ENCODE measurements at places on chromosomes 16 and 17.

DNA sequence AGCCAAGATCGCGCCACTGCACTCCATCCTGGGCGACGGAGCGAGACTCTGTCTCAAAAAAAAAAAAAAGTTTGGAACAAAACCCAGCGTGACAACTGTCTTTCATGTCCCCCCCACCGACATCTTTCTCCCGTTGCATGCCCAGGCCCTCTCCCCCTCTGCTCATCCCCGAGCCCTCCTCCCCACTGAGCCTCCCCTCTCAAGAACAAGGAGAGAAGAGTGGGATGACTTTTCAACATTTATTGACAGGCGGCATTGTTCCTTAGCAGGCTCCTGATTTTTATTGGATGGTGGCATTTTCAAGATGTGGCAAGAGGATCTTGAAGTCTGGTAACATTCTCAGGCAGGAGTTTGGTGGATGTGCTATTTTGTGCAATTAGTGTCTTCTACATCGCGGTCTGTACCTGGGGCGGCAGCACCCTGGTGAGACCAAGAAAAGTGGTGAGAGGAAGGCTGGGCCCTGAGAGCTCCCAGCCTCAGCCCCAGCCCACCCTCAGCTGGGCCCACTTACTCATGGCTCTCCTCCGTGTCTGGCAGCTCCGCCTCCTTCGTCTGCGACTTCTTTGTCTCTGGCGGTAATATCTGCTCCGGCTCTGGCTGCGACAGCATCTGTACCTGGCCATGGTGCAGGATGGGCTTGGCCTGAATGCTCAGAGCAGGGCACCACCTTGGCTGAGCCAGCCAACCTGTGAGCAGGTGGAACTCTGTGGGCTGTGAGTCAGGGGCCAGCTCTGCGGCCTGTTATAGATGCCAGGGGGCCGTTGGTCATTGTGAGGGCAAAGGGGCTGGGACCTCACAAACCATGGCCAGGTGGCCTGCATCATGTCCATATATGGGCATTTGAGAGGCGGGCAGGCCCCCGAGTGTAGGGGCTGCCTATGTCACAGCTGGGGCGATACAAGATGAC is at the start of gene PRM1:
TSS of gene PRM1 (minus strand) at position 715 of the 907 bp plus-strand sequence. CDS start at position 623, 92 bp downstream.
- no peak for DNase-seq

DNA sequence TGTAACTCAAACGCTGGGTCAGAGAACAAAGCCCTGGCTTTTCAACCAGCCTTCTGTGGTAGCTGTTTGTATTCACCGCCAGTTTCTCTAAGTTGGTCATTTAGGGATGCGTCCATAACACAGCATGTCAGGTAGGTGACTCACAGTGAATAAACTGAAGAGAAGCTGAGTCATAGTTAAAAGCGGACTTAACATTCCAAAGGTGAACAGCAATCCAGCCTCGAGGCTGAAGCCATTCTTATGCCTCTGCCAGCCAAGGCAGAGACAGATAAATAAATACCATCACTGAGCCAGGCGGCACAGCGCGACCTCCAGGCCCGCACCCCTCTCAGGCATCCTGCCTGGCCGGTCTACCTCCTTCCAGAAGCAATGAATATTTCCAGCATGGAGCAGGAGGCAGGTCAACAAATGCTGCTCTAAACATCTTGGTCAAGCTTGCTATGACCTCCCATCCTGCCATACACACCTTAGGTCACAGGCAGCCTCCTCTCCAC is 12.4 kb upstream of the CACNG4 start:
- no peak for DNase-seq

DNA sequence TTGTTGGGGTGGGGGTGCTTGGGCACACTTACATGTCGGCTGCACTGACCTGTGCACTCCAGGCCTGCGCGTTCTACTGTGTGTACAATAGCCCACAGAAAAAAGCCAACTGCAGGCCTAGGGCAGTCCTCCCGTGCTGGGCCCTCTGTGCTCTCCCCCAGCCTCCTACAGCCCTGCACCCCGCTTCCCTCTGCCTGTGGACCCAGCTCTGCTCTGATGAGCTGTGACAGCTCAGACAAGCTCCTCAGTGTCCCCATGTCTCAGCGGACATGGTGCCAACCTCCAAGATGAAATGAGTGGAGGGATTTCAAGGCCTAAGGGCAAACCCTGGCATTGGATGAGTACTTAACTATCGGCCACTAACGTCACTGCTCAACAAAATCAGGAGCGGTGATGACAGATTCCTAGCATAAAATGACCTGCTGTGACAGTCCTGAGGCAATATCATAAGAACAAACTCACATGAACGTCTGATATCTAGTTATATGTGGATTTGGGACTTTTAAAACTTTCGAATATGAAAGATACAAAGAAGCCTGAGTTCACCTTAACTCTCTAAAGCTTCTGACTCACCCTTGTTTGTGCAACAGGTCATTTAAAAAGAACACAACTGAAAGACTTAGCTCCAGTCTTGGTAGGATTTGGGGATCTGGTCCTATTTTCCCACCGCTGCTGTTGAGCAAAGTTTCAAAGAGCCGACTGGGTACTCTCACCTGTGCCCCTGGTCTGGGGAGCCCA is 34.7 kb downstream of the CCDC57 start:
- no peak for DNase-seq

DNA sequence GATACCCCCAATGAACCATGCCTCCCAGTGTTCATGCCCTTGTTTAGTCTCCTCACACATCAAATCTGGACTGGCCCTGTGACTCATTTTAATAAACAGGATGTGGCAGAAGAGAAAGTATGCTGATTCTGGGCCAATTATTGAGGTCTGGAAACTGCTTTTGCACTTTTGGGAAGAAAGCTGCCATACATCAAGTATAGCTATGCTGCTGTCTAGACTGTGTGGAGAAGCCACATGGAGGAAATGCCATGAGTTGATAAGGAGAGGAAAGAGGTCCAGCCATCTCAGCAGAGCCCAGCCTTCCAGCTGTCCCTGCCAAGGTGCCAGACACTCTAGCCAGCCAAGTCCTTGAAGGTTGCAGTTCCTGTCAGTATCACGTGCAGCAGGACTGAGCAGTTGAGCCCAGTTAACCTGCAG is 16.7 kb downstream of the RPRML start:
- no peak for DNase-seq

DNA sequence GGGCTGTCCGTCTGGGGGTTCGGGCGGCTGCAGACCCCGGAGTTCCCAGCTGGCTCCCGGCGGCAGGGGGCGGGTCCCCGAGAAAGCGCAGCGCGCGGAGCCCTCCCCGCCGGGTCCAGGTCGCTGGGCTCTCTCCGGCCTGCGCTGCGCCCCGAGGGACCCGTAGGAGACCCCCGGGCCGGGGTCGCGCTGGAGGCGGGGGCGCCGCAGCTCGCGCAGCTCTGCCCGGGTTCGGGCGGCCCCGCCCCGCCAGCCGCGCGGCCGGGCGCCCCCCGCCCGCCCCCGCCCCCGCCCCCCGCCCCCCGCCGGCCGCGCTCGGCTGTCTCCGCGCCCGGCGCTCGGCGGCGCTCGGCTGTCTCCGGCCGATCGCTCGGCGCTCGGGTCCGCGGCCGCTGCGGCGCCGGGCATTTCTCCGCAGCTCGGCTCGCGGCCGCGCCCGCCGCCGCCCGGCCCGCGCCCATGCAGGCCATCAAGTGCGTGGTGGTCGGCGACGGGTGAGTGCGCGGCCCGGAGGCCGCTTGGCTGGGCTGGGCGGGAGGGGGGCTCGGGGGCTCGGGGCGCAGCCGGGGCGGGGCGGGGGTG is at the start of gene RAC3:
TSS of gene RAC3 (plus strand) at position 376 of the 582 bp plus-strand sequence. CDS start at position 460, 84 bp downstream.
- DNase-seq: no peak

DNA sequence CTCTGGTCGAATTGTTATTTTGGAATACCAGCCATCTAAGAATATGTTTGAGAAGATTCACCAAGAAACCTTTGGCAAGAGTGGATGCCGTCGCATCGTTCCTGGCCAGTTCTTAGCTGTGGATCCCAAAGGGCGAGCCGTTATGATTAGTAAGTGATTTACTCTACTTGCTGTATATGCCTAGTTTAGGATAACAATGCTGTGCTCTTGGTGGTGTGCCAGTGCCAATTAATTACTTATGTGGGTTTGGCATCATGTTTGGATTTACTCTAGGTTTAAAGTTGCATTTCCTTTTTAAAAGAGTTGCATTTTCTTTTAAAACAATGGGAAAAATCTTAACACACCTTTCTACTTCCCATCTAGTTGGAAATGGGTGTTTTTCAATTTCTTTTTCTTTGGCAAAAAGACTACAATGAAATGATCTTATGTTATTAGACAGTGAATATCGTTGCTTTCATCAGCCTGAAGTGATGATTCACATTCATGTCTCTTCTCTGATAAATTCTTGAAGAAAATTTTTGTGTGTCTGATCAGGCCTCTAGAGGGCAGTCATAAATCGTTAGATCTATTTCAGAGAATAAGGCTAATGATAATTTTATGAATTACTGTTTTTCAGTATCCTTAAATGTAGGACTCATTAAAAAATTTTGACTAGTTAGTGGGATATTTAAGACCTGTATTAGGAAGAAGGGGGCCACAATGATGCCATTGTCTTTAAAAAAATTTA is 5.6 kb downstream of the SF3B3 start:
- DNase-seq: no peak

GRCh38 chr16:3791701-3792100 is 74.4 kb upstream of the TRAP1 start:
- DNase-seq: no peak

GRCh38 chr17:41653892-41654677 is 29.7 kb upstream of the KRT17 start:
- DNase-seq: no peak

GRCh38 chr17:29748400-29748799 is 125.7 kb upstream of the CORO6 start:
- no peak for DNase-seq

GRCh38 chr16:79845734-79846135 is 245.2 kb upstream of the MAF start:
- DNase-seq: no peak

DNA sequence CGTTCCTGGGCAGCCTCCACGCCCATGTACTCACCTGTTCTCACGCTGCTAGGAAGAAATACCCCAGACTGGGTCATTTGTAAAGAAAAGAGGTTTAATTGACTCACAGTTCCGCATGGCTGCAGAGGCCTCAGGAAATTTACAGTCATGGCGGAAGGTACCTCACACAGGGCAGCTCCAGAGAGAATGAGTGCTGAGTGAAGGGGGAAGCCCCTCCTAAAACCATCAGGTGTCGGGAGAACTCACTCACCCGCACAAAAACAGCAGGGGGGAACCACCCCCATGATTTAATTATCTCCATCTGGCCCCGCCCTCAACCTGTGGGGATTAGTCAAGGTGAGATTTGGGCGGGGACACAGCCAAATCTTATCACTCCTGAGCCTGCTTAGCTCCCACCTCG is 18.2 kb downstream of the RAB40C start:
- no peak for DNase-seq

DNA sequence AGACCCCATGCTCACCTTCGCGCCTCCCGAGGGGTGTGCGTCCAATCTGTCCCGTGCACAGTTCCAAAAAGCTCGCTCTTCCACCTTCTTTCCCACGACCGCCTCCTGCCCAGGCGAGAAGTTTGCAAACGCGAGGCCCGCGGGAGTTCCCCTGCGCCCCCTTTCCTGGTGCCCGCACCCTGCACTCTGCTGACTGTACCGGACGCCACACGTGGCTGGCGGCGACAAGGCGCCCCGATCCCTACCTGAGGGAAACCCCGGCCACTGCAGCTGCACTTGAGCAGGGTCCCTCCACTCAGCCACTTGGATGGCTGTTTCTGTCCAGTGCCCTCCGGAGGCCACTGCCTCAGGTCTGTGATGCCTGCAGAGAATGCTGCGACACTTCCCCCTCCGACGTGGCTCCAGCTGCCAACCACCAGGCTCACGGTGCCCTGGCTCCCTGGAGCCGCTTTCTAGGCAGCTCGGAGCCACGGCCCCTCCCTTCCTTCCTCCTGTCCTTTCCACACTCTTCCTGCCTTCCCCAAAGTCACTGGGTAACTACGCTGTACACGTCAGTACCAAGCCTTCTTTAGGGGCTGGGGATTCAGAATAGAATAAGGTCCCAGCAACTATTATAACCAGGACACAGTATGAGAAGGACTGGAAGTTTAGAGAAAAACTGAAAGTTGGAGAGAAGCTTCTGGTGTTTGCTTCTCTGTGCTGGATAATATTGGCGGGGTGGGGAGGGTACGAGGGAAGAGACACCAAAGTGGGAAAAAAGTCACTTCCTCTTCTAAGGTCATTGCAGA is at the start of gene MLKL:
TSS of gene MLKL (minus strand) at position 425 of the 788 bp plus-strand sequence. CDS start 5,105 bp downstream, outside the sequence.
- no peak for DNase-seq

- no peak for DNase-seq
These were observed 24.0 kb downstream of the PIK3R5 start for GRCh38 chr17:8941520-8941919.
